Stimulated activated naive B cell treated with anti-CD40 and anti-IgM and Interleukin-4, amounts not matched to agents 10 μg/mL and 1 μg/mL and 100 μg/mL, for 72 hours (primary cell): ENCODE measurements at places on chromosomes 6 and 20.

DNA sequence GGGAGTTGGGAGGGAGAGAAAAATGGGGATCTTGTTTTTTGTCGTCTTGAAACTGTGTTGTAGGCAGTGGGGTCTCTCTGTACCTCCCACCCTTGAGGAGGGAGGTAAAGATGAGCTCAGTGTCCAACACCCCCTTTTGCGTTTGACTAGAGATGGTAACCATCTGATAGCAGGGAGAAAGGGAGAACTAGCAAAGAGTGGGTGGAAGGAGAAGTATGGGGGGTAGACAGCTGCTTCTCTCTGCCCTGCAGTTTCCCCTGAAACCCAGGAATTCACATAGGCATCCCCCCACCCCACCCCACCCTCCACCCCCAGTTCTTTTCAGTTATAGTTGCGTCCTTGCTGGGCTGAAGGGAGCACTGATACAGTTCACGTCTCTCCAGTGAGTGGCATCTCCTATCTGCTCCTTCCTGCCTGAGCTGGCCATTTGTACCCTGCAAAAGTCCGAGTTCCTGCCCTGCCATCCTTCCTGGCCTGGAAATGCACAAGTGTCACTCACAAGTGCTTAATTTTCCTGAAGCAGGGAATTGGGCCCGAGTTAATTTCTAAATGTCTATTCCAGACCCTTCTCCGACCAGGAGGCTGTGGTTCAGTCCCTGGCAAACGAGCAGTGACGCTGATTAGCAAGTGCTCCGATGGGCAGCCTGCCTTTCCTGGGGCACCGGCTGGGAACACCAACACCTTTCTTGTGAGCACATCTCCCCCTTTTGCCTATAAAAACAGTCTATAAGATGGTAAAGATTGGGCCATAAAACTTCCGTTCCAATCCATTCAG lies 1.5 kb downstream of the SIRPA start:
- peak; percentile 45 for DNase-seq

DNA sequence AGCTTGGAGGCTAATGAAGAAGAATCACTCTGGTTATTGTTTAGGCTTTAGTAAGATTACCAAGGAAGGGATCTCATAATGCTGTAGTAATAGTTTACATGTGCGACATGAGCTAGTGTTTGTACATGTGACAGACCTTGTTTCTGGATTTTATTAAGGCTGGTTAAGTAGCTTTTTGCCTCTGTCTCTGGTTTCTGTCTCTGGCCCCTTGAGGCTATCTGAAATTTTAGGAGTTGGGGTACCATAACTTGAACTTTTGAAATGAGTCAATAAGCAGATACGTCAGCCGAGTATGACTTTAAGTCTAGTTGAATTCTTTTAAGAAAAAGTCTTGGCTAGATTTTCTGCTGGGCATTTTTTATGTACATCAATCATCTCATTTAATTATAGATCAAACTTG lies 9.5 kb downstream of the CBFA2T2 start:
- DNase-seq = no peak

- DNase-seq = no peak
Observed at GRCh38 chr6:123655521-123656306, 19.0 kb upstream of the TRDN start.

DNA sequence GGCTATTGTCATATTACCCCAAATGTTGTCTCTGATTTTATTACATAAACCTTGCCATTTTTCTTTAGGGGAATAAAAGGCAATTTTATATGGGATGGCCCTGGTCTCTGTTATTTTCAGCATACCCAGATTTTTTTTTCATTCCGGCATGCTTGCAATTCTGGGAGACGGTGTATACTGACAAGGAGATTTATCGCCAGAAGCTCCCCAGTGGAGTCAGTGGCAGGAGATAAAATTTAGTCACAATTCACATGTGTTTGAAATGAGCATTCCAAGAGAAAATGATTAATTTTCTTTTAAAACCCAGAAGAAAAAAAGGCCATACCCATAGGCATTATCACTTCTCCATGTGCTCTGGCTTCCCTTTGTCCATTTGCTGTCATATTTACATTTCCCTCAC lies 250.8 kb upstream of the RSPO3 start:
- no peak for DNase-seq

- DNase-seq = no peak
Observed at GRCh38 chr6:113995634-113996033, 24.7 kb upstream of the HDAC2 start.

GRCh38 chr6:4816904-4817303 lies 40.7 kb downstream of the CDYL start:
- DNase-seq = no peak

GRCh38 chr6:84258268-84258667 lies 30.8 kb upstream of the CEP162 start:
- no peak for DNase-seq

- no peak for DNase-seq
Observed at GRCh38 chr6:21967056-21967974, 329.5 kb downstream of the PRL start.

- no peak for DNase-seq
Observed at GRCh38 chr6:114816678-114817077, 473.9 kb upstream of the HS3ST5 start.

DNA sequence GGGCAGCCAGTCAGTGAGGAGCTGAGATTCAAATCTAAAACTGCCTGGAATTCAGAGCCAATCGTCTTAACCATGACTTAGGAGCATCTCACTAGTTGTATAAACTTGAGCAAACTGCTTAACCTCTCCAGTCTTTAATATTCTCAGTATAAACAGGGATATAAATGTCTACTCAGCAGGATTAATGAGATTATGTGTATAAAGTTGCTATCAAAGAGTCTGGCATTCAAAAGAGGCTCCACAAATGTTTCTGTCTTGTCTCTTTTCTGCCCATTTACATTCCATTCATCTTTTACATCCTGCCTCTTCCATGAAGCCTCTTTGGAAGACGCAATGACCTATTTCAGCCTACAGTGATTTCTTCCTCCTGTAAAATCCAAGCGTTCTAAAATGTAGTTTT lies 66.9 kb downstream of the BLOC1S5 start:
- DNase-seq = no peak

DNA sequence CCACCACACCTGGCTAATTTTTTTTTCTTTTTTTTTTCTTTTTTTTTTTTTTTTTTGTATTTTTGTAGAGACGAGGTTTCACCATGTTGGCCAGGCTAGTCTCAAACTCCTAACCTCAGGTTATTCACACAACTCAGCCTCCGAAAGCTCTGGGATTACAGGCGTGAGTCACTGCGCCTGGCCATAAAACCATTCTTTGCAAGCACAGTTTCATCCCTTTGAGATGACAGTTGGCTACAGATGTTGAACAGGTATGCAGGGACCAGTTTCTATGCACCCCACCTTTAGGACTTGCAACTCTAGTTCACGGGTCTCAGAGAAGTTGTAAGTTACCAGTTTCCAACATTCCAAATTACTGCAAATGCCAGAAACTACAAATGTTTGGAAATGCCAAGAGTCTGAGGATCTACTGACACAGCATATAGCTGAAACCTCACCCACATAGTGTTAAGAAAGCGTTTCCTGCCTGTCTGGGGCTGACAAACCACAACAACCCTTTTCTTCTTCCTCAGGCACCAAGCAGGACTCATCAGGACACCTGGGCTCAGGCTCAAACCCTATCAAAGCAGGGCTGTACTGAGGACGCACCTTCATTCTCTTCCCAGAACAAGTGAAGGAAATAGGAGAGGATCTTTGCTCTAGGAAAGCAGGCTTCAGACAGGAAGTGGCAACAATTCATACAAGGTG lies 22.9 kb downstream of the ARHGAP18 start:
- no peak for DNase-seq

- DNase-seq = no peak
Observed at GRCh38 chr6:38715016-38715689, at the start of gene DNAH8. DNAH8 (plus strand) TSS chr6:38715311; CDS start chr6:38722810, 7,499 bp downstream.

DNA sequence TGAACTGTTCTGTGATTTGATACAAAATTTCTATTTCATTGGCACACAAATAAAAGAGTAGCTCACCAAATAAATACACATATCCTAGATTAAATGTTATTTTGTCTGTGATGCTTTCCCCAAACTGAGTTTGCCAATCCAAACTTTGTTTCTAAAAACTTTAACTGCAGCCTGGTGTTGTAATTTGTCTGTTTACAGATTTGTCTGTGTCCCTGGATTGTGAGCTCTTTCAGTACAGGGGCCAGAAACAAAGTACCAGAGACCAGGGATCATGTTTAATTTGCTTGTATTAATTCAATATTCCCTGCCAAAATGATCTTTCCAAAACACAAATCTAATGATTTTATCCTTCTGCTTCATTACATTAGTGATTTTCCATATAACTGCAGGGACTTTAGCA lies 1044.6 kb upstream of the GJE1 start:
- DNase-seq = no peak

DNA sequence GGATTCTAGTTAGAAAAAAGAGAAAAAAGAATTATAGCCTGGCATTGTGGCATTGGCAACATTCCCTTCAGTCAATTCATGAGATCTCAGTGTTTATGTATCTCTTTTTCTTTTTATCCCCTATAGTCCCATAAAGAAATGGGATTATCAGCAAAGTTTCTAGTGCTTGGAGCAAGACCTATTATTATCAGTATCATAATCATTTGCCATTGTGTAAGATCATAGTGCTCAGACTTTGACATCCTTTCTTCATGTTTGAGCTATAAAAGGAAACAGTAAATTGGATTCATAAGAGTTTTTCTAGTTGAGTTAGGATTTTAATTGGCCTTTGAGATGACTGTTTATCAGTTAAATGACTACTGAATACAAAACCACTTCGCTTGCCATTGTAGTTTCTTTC lies 295.6 kb downstream of the GRIK2 start:
- no peak for DNase-seq

- DNase-seq = no peak
Observed at GRCh38 chr20:32382102-32382950, 24.2 kb downstream of the ASXL1 start.

DNA sequence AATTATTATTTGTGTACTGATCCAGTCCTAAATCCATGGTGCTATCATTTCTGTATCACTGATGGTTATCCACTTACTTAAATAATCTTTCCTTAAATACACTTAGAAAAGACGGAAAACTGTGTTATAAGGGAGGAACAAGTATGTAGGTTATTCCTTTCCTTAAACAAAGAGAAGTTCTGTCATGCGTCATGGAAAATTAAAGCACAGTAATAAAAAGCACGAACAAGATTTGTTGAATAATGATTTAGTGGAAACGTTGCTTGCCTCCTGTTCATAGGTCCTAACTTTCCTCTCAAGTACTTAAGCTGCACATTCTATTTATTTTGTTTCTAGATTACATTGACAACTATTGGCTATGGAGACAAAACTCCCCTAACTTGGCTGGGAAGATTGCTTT lies 120.4 kb downstream of the KHDC1L start:
- no peak for DNase-seq

DNA sequence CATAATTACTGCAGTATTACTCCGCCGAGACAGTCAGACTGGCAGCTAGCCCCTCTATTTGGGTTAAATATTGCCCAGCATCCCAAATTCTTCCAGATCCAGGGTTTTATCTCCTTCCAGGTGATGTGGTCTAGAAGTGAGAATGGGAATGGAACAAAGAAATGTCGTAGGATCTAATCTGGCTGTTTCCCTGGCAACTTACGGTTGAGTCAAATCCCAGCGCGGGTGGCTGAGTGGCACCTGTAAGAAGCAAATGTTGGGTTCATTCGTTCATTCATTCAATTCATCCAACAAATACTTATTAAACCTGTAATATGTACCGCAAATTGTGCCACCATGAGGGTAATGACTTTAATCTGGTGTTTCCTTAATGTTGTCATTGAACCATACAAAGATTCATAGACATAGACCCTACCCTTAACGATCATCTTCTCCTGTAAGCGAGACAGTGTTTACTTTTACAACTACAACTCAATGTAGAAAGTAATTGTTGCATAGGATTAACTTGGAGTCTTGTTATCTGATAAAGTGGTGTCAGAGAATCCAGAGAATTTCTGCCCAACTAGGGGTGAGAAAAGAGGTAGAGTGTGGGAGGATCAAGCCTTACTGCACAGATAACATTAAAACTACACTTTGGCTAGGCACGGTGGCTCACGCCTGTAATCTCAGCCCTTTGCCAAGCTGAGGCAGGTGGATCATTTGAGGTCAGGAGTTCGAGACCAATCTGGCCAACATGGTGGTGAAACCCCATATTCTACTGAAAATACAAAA lies 91.3 kb upstream of the ADGRF1 start:
- DNase-seq = no peak

- DNase-seq = no peak
Observed at GRCh38 chr20:36629719-36630681, 16.0 kb downstream of the SLA2 start.

- DNase-seq = no peak
Observed at GRCh38 chr20:19582782-19583181, 175.3 kb upstream of the RIN2 start.

GRCh38 chr6:44662461-44663121 lies 275.1 kb downstream of the CDC5L start:
- no peak for DNase-seq

DNA sequence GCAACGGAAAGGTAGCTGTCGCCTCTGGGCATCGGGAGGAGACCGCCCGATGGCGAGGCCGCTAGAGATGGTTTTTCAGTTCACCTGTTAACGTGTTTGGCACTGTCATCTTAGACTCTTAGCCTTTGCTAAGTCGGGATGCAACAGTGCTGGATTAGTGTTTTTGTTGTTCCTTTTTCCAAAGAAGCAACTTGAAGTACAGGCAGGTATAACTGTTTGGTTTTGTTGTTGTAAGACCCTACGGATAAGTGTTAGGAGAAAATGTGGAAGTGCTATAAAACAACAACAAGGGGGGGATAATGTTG lies 723 bp downstream of the MANEA start:
- DNase-seq = no peak

DNA sequence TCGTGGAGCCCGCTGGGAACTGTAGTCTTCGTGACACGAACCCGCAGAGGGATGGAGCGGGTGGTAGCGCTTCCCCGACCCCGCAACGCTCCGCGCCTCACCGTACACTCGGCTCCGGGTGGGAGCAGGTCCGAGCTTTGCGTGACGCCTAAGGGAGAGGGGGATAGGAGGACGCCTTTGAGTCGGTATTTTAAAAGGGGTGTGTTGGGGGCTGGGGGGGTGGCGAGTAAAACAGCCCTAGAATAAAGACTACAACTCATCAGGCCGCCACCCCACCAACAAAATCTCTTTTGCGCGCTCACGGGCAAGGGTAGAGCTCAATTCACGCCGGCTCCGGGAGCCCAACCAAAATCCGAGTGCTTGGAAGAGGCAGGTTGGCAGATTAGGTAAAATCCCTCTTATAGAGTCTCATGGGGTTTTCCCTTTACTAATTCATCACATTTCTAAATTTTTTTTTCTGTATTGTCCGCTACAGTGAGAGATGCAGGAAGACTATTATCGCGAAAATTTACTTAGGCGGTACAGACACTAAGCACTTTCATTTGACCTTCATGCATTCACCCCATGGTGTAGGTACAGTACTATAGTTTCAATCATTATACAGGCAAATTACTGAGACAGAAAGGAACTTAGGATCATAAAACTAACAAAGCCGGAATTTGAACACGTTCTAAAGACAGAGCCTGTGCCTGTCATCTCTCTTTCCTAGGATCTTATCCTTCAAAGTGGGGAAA lies 706 bp upstream of the SNX14 start:
- DNase-seq = peak; percentile 38

- no peak for DNase-seq
Observed at GRCh38 chr6:152671171-152671570, 26.5 kb upstream of the MYCT1 start.

- DNase-seq = no peak
Observed at GRCh38 chr6:123956492-123957139, 153.0 kb downstream of the NKAIN2 start.

GRCh38 chr20:36856691-36857635 lies 19.0 kb upstream of the TLDC2 start:
- DNase-seq = no peak
